H54 (cell line): ENCODE measurements at places on chromosomes 3 and 15.

- no peak for DNase-seq
Observed at GRCh38 chr3:94522488-94522887, 459.6 kb downstream of the NSUN3 start.

DNA sequence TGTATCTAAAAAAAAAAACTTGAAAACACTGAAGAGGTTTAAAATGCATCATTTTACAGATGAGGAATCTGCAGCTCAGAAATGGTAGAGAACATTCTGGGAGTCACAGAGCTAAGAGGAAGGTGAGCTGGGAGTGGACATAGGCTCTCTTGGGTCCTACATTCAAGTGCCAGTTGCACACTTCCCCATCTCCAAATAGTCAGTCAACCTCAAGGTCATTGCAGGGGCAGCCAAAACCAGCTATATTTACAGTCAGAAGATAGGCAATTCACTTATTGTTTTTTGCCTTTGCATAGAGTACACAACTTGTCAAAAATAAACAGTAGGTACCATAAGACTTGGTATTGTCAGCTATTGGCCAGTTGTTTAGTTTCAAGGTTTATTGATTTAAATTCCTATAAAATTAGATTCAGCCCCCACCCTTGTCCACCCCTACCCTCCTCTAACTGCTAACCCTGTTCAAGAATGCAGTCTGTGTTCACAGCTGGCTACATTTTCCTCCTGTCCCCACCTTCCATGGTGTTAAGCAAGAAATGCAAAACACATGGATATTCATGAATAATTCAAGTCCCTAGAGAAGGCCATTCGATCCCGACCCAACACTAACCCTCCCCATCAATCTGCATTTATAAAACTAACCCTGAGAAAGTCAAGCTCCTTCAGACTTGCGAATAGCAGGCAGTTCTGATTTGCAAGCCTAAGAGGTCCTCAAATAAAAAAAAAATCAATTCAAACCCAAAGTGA is 567.0 kb upstream of the MCTP2 start:
- DNase-seq = no peak

DNA sequence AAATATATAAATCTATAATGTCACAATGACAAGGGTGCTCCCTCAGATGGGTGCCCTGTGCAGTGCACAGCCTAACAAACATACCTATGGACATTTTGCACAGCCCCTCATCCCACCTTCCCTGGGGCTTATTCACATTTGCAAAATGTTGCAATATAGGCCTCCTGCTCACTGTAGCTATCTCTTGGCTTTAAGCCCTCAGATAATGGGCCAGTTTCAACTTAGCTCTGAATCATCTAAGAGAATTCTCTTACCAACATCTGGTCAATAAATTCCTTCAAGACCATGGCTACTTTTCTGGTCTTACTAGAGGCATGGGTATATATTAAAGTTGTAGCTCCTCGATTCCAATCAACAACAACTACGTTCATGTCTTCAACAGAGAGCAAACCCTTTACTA is 17.9 kb downstream of the LIPH start:
- DNase-seq = no peak

- no peak for DNase-seq
Observed at GRCh38 chr3:175356899-175357324, 497.8 kb downstream of the NAALADL2 start.

- no peak for DNase-seq
Observed at GRCh38 chr3:112128843-112129727, 4.0 kb downstream of the GCSAM start.

DNA sequence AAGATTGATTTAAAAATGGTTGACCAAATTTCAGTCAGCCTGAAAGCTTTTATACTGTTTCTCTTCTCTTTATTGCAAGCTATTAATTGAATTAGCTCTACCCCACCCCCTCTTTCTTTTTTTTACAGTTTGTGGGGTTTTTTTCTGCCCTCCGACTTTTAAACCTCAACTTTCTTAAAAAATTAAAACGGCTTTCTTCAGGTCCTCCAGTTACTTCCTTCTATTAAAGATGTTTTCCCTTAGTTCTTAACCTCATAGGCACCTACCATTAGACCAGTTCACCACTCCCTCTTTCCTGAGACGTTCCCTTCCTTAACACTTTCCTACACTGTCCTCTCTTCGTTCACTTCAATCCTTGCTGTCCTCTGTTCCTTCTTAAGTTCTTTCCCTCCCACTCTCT is 52.4 kb downstream of the ATP8B4 start:
- no peak for DNase-seq

DNA sequence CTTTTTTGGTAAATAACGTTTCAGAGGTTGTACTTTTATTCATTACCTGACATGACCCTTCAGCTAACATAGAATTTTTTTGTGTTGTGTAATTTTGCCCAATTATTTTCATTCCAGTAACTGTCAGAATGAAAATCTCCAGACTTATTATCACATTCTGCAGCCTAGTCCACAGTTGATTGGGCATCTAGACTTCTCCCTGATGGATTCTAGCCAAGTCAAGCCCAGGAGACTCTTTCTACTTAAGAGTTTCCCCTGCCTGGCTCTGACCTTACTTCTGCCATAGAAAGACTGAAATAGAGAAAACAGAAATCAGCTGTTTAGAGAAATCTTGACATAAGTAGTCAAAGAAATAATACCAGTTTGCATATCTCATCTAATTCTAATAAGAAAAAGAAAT is 82.9 kb upstream of the CDAN1 start:
- no peak for DNase-seq

DNA sequence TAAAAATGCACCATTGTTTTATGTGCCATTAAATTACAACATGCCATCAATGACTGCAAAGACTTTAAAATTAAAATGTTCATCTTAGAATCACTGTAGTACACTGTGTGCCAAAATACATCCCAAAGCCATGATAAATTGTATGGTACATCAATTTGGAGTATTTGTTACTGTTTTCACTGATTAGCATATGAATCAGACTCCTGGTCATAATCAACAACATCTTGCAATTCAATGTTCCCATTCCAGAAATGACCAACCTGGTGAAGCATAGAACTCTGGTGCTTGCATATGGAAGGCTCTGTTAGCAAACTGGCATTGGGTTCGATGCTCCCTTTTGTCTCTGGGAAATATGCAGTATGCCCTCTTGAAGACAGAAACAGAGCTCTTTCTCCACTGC is 22.5 kb downstream of the LYSMD2 start:
- DNase-seq = no peak

DNA sequence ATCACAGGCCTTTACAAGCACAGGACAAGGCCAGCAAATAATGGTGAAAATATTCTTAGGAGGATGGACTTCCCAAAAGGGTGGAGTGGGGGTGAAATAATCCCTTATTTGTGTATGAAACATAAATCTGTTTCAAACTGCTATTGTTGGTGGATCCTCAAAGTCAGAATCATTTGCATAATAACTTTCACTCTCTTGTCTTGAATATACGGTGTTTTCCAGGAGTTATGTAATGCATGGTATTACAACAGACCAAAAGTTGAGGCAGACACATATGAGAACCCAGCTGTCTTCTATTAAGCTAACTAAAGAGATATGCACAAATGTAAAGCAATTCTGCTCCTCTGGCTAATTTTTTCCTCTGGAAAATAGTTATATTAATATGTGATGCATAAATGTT is 57.7 kb downstream of the PRTG start:
- no peak for DNase-seq

- no peak for DNase-seq
Observed at GRCh38 chr3:51817375-51817774, 38.3 kb upstream of the IQCF6 start.

DNA sequence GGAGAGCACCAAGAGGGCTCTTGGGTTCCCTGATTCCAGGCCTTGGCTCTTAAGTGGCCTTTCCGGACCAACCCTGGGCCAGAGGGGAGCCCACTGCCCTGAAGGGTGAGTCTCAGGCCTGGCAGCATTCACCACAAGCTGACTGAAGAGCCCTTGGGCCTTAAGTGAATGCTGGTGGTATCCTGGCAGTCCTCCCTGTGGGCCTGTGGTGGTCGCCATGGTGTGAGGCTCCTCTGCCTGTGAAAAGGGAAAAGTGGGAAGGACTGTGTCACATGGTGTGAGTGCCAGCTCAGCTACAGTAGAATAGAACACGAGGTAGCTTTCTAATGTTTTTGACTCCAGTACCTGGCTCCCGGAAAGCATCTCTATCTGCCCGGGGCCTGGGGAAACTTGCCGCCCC is 15.3 kb downstream of the CHDH start:
- DNase-seq = no peak

DNA sequence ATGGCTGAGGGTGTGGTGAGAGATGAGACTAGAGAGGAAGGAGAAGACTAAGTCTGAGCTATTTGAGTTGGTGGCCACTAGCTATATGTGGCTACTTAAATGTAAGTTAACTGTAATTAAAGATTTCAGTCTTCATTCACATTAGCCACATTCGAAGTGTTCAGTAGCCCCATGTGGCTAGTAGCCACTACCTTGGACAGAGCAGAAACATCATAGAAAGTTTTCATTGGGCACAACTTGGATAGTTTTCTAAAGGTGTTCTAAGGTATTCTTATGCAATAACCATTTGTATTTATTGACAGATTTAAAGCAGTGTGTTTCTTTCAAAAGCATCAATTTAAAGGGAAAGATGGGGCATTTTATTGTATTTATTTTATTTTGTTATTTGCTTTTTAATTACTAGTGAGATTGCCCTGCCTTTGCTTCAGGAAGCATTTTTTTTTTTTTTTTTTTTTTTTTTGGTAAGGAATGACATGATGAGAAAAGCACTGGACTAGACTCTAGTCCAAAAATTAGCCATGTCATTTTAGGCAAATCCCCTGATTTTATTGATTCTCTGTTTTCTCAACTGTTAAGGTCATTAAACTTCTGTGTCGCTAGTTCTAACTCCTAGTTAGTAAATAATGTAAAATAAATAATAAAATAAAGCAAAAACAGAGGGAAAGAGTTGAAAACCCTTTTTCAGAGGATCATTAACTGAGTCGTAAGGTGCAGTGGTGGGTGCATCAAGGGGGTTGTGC is 153.0 kb upstream of the ROBO2 start:
- DNase-seq = no peak

DNA sequence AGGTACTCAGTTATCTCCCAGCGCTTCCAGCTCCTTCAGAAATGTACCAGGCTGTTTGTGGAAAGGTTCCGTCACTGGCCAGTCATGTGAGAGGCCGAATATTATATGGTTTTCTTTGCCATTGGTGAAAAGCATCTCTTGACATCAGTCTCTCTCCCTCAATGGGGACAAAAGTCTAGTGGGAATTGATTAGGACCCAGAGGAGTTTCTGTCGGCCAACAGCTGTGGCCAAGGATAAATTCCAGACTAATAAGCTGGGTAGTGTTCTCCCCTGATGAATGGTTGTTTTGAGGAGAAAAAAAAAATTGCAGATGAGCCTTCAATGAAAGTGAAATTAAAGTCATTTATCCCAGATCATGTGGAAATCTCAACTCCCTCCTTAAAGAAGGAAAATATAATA is 404.7 kb upstream of the THRB start:
- no peak for DNase-seq

- DNase-seq = no peak
Observed at GRCh38 chr3:152151216-152151876, 117.4 kb upstream of the MBNL1 start.

DNA sequence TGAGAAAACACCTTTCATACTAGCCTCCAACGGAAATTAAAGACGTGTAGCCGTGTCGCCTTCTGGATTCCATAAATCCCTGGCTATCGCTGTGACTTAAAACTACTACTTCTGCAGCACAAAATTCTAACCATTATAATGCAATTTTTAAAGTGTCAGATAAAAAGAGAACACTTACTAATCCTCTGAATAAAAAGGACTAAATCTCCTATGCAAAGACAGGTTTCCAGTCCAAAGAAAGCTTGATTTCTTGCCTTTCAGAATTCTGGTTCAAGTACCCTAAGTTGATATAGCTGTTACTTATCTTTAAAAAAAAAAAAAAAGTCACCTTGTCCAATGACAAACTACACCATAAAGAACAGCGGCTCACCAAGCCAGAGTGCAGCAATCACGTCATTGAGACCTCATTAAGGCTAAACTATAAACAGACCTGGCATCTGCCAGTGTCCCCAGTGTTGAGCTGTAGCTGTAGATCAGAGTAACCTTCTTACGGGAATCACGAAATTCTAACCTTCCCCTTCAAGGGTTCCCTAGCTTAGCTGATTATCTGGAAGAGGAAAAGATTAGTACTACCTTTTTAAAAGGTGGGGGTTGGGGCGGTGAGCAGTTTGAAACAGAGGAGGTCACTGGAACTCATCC is 2.2 kb downstream of the ABCC5 start:
- no peak for DNase-seq

DNA sequence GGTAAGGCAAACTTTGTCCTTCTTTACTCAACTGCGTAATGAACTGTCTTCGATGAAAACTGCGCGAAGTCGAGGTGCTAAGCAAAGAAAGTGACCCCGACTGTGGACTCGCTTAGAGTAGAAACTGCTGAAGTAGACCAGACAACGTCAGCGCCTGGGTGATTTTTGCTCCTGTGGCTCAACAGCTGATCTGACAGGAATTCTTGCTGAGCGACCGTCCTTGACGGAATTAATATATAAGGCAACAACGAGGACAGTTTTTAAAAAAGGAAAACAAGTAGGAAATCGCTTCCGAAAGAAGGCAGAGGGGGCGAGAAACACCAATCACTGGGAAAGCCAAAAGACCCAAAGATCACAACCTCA is 541 bp downstream of the RPS27L start:
- DNase-seq = no peak

GRCh38 chr3:1251282-1252060 is 158.6 kb downstream of the CNTN6 start:
- DNase-seq = peak; percentile 4

GRCh38 chr3:187992609-187993008 is 161.3 kb upstream of the LPP start:
- no peak for DNase-seq

DNA sequence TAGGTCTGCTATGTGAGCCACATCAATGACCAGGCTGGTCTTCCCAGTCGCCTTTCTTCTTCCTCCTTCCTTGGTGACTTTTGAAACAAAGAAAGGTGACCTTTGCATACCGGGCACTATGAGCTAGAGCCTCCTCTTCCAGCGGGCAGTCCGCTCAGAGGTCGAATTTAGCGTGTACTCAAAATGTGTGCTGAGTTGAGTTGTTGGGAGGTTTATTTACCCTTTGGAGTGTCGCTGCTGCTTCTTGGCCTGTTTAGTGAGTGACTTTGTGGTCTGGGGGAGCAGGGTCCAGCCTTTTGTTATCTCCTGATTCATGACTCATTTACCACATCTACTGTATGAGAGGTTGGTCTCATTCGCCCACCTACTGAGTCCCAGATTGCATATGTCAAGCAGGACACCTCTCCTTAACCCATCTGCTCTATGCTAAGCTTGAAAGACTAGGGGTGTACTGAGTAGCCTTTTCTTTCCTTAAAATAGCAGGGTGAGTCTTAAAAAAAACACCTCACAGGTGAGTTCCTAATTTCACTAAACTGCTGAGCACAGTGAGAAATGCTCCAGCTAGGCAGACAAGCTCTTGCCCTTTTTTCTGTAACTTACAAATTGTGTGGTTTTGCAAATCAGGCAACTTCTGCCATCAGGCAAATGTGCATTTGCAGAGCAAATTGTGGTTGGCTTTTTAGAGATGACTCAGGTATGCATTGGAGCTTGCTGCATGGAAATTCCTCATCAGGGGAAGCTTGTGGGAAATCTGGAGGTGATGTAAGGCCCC is 3.2 kb upstream of the SIAH2 start:
- no peak for DNase-seq
